Activated CD4-positive, alpha-beta T cell treated with anti-CD3 and anti-CD28 coated beads for 48 hours (primary cell): ENCODE measurements at places on chromosomes 13 and 19.

GRCh38 chr19:2110822-2111221 lies 14.1 kb downstream of the IZUMO4 start:
- DNase-seq, result no peak

DNA sequence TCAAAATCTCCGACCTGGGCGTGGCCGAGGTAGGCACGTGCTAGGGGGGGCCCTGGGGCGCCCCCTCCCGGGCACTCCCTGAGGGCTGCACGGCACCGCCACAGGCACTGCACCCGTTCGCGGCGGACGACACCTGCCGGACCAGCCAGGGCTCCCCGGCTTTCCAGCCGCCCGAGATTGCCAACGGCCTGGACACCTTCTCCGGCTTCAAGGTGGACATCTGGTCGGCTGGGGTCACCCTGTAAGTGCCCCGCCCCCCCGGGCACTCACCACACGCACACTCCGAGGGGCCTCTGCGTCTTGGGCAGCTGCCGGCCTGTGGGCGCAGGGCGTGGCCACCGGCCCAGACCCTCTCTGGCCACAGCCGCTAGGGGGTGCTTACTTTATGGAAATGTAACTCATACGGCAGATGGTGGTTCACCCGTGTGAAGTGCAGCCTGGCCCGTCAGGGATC lies 14.9 kb downstream of the STK11 start:
- no peak for DNase-seq

DNA sequence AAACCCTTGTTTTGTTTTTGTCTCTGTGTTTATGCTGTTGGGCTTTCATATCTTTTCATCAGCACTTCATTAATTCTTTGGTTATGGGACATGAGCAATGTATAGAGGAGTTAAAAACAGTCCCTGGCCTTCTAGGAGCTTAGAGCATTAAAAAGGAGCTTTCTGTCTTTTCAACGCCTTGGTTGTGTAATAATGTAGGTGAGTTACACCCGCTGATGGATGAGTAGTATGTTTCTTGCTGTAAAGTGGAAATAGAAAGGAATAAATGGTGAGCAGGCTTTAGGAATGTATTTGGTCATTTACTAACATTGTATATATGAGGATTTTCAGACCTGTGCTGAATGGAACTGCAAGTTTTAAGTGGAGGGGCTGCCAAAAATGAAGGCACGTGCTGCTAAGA lies 121.5 kb upstream of the RNF113B start:
- no peak for DNase-seq

DNA sequence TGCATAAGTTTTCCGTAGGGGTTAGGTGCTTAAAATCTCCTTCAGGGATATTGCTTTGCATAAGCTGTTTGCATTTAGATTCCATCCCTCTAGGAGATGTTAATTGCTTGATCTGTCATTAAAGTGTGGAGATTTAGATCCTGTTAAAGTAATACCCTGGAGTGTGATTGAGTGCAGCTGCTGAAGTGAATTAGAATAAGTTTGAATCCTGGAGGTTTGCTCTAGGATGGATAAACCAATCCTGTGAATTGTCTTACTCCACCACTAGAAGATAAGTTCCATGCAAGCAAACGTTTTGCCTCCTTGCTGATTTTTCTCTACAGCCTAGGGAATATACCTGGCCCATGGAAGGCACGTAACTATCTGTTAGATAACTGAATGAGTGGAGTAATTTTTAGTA lies 1487.2 kb upstream of the PRR20A start:
- no peak for DNase-seq

DNA sequence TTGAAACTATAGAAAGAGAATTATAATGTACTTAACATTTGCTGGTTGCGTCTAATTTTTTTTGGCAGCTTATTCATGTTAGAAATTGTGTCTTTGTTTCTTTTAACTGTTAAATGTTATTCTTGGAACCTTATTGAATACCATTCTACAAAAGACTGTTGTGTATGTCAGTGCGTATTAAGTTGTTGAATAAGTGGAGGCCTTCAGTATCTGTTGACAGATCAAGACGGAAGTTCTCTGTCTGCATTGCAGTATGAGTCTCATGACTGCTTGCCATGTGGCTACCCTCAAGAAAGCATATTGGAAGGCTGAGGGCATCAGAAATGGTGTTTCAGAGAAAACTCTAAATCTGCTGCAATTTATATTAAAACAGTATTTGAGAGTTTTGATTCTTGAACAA lies 8.5 kb downstream of the UBA2 start:
- no peak for DNase-seq

GRCh38 chr19:1854542-1855039 lies 6.3 kb upstream of the REXO1 start:
- DNase-seq, result no peak

- no peak for DNase-seq
These were observed 20.3 kb downstream of the ACTN4 start for GRCh38 chr19:38667661-38668171.

GRCh38 chr19:33471111-33471996 lies 50.2 kb downstream of the PEPD start:
- no peak for DNase-seq

DNA sequence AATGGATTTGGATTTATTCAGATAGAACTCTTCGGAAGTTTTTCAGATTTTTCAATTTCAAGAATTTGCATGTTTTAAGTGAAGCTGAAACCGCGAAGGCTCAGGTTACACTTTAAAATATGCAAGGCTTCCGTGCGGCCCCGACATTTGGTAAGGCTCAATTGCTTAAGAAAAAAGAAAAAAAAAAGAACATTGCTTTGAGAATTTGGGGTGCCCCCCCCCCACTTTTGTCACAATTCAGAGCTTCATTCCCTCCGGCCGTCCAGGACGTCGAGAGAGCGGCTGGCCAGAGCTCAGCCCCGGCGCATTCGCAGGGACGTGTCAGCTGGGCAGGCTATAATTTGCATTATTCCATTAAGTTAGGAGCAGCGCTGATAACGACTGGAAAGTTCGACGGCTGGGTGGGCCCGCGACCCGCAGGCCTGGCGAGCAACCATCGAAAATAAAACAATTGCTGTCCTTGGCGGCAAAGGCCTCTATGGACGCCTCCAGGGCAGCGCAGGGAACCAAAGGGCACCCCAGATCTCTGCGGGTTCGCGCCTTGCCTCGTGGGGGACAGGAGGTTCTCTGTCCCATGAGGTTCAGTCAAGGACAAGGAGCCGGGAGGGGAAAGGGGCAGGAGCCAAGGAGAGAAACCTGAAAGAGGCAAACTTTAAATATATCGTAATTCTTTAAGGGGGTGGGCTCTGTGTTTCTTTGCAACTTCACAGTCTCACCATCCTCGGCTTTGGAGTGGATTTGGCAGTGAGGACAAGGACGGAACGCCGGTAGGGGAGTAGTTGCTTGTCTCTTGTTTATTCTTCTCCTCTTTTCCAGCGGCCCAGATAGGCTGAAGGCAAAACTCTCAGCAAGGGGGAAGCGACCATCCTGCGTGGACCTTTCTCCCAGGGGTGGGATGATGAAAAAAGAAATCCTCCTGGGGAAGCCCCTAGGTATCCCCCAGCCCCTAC lies 7.0 kb downstream of the SOX21 start:
- peak; percentile 7 for DNase-seq

- DNase-seq, result no peak
These were observed 14.8 kb upstream of the ATP8B3 start for GRCh38 chr19:1826557-1827521.

GRCh38 chr13:45021250-45021649 lies 31.9 kb downstream of the GPALPP1 start:
- DNase-seq, result no peak

DNA sequence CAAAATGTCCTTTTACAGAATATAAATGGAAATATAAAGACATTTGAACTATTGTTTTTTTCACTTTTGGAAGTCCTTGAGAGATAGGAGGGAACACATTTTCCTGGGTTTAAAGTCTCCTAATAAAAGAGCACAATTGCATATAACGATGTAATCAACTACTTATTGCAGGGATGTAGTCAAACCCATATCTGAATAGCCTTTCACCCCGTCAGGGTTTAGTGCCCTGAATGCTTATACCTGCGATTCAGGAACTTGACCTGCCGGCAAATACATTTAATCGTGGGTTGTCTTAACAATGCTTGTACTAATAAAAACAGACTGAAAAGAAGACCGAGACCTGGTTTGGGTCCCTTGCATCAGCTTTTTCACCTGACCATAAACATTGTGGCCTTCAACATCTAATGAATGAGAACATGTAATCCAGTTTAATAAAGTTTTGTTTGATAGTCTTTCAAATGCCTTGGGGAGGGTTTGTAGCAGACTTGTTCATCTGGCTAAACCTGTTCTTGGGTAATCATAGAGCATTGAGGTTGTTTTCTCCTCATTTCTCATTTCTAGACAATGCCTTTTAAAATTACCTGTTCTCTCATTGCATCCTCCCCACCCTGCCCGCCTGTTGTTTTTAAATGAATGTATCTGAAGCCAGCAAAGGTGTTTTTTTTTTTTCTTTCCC lies 7.0 kb downstream of the KLF5 start:
- no peak for DNase-seq

- no peak for DNase-seq
These were observed 214.9 kb downstream of the KCNRG start for GRCh38 chr13:50229960-50230661.

- DNase-seq, result no peak
These were observed 24.2 kb upstream of the SLC46A3 start for GRCh38 chr13:28743020-28743419.

- no peak for DNase-seq
These were observed 14.7 kb downstream of the CDX2 start for GRCh38 chr13:27954406-27954851.

- no peak for DNase-seq
These were observed 793 bp downstream of the LRFN1 start for GRCh38 chr19:39319892-39320248.

DNA sequence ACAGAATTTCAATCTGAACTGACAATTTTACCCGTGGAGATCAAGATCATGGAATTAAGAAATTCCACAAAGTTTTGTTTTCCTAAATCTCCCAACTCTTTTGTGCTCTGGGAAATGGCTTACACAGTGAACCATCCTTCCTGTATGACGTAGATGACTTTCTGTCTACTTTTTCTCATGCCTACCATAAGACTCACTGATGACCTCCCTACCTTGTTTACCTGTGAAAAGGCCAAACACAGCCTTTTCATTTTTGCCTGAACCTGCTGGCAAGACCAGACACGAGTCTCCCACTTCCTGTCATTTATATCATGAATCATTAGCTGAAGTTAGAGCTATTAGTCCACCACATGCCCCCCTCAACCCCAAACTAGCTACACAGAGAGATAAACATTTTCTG lies 4.6 kb upstream of the KBTBD6 start:
- no peak for DNase-seq

GRCh38 chr19:58354478-58355030 lies 1.3 kb upstream of the A1BG start:
- DNase-seq, result no peak

DNA sequence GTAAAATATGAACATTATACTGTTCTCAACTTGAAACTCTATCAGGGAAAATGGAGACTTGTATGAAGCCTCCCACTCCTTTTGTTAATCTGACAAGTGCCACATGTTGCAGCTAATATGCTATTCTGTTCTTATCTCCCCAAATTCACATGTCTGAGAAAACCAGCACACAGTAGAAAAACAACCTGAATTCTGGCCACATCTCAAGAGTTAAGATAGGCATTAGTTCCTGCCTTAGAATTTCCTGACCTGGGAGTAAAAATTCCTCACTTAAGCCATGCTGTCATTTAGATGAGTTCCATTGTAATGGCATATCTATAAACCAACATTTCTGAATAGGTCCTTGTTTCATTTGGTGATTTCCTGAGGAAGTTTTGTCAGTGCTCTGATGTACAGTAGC lies 1098.5 kb downstream of the EFNB2 start:
- DNase-seq, result no peak

GRCh38 chr13:112962911-112963625 lies 5.9 kb upstream of the MCF2L start:
- DNase-seq, result no peak

GRCh38 chr13:71610876-71611275 lies 256.1 kb downstream of the DACH1 start:
- no peak for DNase-seq

GRCh38 chr19:33484226-33484774 lies 37.3 kb downstream of the PEPD start:
- DNase-seq, result no peak

GRCh38 chr13:90445179-90445578 lies 902.3 kb upstream of the MIR17HG start:
- no peak for DNase-seq

- no peak for DNase-seq
These were observed 61.4 kb downstream of the RNASEH2B start for GRCh38 chr13:50970956-50971355.

- no peak for DNase-seq
These were observed 166.1 kb downstream of the SLC7A1 start for GRCh38 chr13:29429286-29429900.

GRCh38 chr13:78680576-78681350 lies 21.8 kb upstream of the OBI1 start:
- no peak for DNase-seq

GRCh38 chr13:32381539-32381938 lies 46.4 kb downstream of the N4BP2L1 start:
- DNase-seq, result no peak

DNA sequence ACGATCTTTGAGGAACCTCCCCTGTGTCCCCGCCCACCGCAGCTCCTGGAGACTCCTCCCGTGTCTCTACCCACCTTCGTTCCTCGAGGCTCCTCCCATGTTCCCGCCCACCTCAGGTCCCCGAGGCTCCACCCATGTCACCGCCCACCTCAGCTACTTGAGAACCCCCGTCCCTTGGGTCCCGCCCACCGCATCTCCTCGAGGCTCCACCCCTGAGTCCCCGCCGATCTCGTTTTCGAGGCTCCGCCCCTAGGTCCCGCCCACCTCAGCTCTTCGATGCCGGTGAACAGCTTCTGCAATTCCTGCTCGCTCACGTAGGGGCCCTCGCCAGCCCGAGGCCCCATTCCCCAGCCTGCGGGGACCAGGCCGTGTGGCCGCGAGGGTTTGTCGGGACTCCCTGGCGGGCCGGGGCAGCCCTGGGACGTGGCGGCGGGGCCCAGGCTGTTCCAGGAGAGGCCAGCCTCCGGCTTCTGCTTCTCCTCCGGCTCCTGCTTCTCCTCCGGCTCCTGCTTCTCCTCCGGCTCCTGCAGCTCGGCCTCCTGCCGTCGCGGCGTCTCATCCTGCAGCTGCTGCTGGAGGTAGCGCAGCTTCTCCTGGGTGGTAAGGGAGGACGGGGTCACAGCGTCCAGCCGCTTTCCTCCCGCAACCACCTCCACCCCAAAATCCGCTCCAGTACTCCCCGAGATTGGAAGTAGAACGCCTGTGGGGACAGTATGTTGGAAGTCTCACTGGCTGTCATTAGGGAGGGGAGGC lies 16.7 kb downstream of the TSKS start:
- peak; percentile 85 for DNase-seq

DNA sequence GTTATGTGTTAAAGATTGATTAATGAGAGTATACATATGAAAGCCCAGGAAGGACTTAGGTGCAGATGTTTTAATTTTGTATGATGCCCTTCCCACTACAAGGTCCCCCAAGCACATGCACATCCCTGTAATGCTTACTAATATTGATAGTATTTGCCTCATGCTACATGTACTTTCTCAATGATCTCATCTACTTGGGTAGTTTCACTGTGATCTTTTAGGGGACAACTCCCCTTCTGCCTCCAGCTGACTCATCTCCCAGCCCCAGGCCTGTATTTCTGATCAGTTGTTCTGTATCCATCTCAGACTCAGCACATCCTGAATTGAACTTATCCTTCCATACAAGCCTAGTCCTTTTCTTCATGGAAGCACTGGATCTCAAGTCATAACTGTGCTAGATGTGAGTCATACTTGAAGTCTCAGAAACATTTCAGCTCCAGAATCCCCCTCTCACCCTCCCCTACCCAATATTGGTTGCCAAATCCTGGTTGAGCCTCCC lies 49.4 kb upstream of the INTS6 start:
- peak; percentile 60 for DNase-seq

- no peak for DNase-seq
These were observed 24.9 kb upstream of the SIGLEC11 start for GRCh38 chr19:49985871-49986270.
